ENCODE measurements at places on chromosomes 6 and 20. TPM values are rescaled to one million over a fixed set of nuclear protein-coding genes. Genes with fewer than 3 reads are reported as not detected.

DNA sequence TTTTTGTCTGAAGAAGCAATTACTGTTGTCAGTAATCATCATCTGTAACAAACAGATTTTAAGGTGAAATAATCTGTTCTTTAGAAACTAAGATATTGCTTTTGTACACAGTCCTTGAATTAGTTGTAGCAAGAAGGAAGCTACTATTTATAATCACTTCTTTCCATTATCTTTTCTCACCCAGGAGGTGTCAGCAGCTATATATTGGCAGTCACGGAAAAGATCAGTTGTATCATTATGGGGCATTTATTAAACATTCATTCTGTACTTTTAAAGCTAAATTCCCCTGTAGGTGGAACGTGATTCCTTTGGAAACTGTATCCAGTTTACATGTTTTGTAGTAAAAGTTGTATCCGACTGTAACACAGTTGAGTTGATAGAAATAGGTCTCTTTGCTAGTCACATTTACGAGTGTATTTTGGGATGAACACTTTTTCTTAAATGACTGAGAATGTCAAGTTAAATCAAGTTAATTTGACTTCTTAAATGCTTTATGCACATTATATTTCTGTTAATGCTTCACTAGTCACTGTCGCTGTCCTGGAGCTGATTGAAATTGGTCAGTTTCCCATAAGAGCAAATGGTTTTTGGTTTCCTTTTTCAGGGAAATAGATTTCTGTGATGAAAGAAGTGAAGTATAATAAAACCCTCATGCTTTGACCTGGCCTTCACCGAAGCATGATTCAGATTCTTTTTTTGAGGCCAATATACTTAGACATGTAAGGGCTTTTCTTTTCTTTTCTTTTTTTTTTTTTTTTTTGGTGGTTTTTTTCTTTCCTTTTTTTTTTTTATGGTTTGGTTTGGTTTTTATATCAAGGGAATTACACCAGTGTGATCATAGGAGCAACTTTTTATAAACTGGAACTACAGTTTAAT lies 5.1 kb downstream of the QKI start:
- DNase-seq: peak; percentile 51

GRCh38 chr20:22673467-22673866 lies 89.1 kb upstream of the FOXA2 start:
- DNase-seq: no peak

DNA sequence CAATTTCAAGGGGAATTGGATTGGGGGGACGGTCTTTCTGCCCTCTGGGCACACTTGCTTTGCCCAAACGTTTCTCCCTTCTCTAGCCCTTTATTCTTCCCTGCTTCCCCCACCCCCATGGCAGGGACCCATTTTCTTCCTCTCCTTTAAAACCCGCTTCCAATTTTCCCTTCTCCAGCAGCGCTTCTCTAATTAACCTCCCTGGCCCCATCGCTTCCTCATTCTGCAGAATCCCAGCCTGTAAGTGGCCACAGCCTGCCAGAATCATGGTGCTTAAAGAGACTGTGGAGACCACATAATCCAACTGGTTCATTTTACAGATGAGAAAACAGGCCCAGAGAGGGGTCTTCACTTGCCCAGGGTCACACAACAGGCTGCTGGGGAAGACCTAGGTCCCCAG lies 61.4 kb downstream of the CPNE5 start:
- DNase-seq: no peak

DNA sequence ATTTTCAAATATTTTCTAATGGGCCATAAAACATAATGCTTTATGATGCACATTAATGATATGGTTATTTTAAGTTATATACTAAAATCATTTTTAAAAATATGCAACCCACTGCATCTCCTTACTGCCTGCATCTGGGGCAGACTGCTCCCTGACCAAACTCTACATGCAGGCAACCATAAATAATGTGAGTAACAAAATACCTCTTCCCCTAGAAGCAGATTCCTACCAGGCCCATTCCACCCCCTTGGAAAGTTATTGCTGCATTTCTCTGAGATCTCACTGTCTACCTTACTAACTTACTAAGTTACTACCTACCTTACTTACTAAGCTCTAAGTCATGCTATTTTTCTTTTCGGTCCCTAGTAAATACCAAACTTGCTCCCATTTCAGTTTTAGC lies 71.8 kb downstream of the ATG5 start:
- DNase-seq: no peak

DNA sequence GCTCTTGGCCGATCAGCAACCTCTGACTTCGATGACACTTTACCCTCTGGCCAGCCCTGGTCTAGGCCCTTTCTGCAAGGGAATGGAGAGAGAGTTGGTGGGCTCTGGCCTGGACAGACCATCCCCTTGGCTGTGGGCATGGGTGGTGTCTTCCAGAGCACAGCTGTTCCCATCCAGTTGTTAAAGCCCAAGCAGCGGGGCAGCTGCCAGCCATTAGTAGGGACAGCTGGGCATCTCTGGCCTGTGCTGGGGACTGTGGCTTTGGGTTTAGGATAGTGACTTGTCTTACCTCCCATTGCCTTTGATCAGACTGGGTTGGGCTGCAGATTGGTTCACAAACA lies 2.8 kb downstream of the CDC25B start:
- peak; percentile 97 for DNase-seq

DNA sequence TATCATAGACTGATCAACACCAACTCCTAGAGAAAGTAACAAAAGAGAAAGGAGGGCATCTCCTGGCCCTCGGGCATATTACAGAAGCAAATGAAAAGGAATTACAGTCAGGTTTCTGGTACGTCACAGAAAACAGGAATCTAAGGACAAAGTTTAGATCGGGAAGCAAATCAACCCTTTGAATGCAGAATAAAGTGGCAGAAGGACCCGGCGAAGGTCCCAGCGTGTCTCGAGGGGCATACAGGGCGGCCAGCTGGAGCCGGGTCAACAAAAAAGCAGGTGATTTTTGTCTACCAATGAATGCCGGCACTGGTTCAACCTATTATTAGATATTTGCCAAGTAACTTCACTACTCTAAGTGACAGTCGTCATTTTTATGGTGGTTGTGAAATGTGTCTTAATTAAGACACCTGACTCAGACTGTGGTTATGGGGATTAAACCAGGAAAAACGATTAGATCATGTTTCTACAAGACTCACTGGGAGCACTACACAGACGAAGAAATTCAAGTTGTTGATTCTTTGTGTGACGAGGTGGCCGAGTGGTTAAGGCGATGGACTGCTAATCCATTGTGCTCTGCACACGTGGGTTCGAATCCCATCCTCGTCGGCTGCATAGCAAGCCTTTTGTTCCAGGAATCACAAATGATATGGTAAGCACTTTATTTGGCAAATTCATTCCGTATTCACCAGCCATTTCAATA lies 12.4 kb upstream of the ZSCAN9 start:
- peak; percentile 98 for DNase-seq

DNA sequence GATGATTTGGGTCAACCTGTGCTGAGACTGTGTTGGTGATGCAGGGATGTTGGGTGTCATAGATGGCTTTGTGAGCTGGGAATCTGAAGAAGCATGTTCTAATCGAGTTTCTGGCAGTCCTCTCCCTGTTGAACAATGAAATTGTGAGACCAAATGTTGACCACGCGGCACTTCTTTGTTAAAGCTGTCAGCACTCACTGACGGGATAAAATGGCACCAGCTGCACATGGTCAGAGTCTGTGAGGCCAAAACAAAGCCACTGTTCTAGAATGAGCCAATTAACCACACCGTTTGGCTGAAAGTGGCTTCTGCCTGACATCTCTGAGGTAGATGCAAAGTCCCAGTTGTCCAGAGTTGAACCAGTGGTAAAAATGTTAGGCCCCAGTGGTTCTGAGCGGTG lies 562.2 kb downstream of the KIF16B start:
- DNase-seq: peak; percentile 55

DNA sequence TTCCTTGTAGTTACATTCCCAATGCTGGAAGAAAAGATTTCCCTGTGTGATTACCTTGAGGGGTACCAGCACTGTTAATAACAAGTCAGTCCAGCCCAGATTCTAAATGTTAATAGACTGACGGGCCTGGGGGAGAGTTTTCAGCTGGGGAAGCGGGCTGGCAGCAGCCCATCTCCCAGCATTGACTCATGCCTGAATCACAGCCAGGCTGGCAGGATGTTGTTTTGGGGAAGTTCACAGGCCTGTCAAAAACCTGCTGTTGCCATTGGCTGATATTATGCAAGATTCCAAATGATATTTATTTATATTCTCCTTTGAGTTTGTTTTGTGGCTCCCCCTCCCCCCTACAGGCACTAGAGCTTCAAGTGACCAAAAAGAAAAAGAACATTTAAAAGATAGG lies 213.9 kb upstream of the CNR1 start:
- peak; percentile 29 for DNase-seq

DNA sequence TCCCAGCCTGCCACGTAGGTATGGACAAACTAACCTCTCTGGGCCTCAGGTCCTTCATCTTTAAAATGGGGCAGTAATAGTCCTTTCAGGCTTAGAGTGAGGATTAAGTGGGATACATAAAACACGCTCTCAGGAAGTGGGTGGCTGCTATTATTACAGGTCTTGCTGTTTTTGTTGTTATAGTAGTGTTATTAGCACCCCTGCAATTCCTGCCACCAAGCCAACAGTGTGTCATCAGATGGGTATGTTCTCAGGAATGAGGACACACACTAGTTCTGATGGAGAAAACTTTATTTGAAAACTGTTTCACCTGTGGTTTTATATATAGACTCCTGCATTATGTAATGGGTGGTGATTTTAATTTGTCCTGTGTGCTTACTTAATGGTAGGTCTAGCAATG lies 131.7 kb downstream of the LRRC1 start:
- DNase-seq: peak; percentile 41

GRCh38 chr20:46220455-46221207 lies 87.7 kb downstream of the CDH22 start:
- DNase-seq: peak; percentile 82

DNA sequence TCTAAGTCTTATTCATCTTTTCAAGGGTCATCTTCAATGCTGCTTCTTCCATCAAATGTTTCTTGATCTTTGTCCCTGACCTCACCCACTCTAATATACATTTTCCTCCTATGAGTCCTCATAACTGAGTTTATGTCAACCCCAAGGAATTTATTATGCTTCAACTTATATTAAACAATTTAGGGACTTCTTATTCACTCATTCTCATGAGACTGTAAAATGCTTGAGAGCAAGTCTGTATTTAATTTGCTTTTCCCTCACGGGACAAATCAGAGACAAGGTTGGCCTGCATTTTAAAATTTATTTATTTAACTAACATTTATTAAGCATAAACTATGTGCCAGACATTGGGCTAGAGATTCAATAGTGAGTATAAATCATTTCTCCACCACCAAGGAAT lies 312.0 kb upstream of the NT5E start:
- DNase-seq: no peak

GRCh38 chr6:14975471-14975817 lies 270.4 kb upstream of the JARID2 start:
- no peak for DNase-seq

GRCh38 chr6:49082611-49083010 lies 380.4 kb downstream of the MMUT start:
- no peak for DNase-seq

- DNase-seq: no peak
These were observed 3.7 kb downstream of the MANEA start for GRCh38 chr6:95581073-95581472.

- DNase-seq: no peak
These were observed 86.4 kb downstream of the ATXN1 start for GRCh38 chr6:16674801-16675392.

DNA sequence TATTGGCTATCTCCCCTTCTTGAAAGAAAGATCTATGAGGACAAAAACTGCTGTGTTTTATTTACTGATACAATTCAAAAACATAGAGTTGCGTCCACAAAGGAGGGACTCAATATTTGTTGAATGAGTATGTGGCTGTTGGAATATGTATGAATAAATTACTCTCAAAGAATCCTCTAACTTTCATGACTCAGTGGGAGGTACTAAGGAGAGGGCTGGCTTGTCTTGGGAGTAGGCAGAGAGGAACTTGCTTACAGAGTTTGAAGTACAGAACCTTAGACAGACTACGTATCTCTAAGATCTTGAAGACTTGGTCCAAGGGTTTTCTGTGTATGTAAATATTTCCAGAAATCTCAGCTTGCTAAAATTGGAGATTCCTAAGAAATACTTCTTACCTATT lies 504.0 kb upstream of the PTCHD4 start:
- no peak for DNase-seq

DNA sequence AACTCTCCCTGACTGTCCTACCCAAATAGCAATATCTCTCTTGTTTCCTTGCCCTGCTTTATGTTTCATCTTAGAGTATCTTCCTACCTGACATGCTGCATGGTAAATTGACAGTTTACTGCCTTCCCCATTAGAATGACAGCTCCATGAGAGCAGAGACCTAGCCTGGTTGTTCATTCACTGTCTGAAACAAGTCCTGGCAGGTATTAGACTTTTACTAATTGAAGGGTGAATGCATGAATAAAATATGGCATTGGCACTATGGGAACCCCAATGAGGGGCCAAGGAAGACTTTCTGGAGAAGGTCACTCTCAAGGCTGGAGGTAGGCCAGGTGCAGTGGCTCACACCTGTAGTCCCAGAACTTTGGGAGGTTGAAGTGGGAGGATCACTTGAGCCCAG lies 3.8 kb upstream of the CITED2 start:
- DNase-seq: no peak

GRCh38 chr6:70547313-70547712 lies 19.4 kb upstream of the SDHAF4 start:
- peak; percentile 31 for DNase-seq

GRCh38 chr20:61387954-61388348 lies 135.9 kb downstream of the CDH4 start:
- no peak for DNase-seq

GRCh38 chr6:98920904-98921431 lies 26.8 kb downstream of the FBXL4 start:
- DNase-seq: no peak

Gene LIME1
- total RNA-seq: 13.6 TPM

Gene MAP1LC3A
- 104 TPM for total RNA-seq

Gene SLC35D3
- not detected for total RNA-seq

Gene TFAP2D
- total RNA-seq: not detected

Gene RRAGD
- total RNA-seq: 22.7 TPM

Gene CST4
- total RNA-seq: not detected

Gene SLC17A9
- total RNA-seq: not detected

Gene SRMS
- total RNA-seq: not detected

Gene C4B
- total RNA-seq: 6.7 TPM

Gene SAMD3
- total RNA-seq: not detected

Gene ANKEF1
- not detected for total RNA-seq

Gene TBXT
- total RNA-seq: not detected

Gene KAT14
- total RNA-seq: 26.4 TPM

Gene HUS1B
- total RNA-seq: 0.36 TPM

Data from myocyte (in vitro differentiated cells).